ENCODE measurements at places on chromosomes 1 and 21.

GRCh38 chr21:26027696-26028095, 142.9 kb downstream of the APP start:
- no peak for DNase-seq

GRCh38 chr1:90924982-90925381, 96.9 kb downstream of the ZNF644 start:
- DNase-seq: no peak

DNA sequence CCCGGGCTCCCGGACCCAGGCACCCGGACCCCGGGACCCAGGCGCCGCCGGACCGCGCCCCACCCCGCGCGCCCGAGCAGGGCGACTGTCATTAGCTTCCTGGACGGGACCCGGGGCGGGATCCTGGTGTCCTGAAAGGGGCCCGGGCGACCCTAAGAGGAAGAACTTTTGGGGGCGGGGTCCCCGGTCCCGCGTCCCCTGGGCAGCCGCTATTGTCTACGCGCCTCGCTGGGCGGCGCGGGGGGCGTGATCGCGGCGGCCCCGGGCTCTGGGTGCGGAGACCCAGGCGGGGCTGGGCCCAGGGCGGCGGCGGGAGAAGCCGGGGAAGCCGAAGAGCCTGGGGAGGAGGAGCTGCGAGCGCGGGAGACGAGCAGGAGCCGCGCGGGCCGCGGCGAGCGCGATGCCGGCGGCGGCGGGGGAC, 465 bp downstream of the HUNK start:
- no peak for DNase-seq

GRCh38 chr1:42359466-42359865, 21.1 kb upstream of the RIMKLA start:
- no peak for DNase-seq

DNA sequence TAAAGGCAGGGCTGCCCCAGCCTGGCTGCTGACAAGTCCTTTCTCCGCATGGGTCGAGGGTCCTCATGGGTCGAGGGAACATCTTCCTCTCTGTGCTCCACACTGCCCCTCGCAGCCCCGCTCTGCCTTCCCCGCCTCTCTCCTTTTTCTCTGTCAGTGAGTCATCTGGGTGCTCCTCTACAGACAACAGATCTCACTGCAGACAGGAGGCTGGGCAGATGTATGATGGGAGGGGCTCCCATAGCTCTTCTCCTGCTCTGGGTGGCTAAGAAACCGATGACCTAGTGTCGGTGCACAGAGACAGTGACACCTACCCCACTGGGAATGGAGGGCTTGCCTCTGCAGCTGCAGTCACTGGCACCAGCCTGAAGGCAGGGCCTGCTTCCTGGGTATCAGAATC, 5.5 kb downstream of the KCNA10 start:
- no peak for DNase-seq
